Activated CD8-positive, alpha-beta memory T cell treated with anti-CD3 and anti-CD28 coated beads, Interleukin-2, amount 10 ng/mL, durations not matched to agents 7 days and 5 days (primary cell): ENCODE measurements at places on chromosomes 5 and 9. TPM values are rescaled to one million over a fixed set of nuclear protein-coding genes. Genes with fewer than 3 reads are reported as not detected.

Gene SLC34A3
- not detected for total RNA-seq

Gene FAM221B
- not detected for total RNA-seq

Gene MSH3
- 22.3 TPM for total RNA-seq

Gene SLC36A3
- not detected for total RNA-seq

Gene EPB41L4A
- 1.5 TPM for total RNA-seq

Gene NIM1K
- total RNA-seq, result 0.66 TPM
